T follicular helper cell (primary cell): ENCODE measurements at places on chromosomes 12 and 14.

GRCh38 chr12:103640831-103641230 is 53.8 kb downstream of the STAB2 start:
- no peak for DNase-seq

GRCh38 chr14:63361790-63362189 is 43.1 kb upstream of the GPHB5 start:
- no peak for DNase-seq

DNA sequence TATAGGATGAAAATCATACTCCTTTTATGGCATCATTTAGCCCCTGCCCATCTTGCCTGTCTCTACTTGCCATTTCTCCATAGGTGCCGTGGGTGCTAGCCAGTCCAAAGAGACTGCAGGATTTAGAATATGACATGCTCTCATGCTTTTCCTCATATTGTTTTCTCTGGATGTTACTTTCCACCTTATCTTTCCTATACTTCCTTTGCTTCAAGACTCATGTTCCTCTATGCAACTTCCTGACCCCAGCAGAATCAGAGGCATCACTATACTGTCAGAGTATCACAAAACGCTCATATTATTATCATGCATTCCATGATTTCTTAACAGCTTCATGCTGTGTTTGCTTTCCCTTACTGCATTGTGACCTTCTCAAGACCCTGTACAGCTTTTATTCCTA is 220.8 kb upstream of the ABCD2 start:
- DNase-seq = no peak

DNA sequence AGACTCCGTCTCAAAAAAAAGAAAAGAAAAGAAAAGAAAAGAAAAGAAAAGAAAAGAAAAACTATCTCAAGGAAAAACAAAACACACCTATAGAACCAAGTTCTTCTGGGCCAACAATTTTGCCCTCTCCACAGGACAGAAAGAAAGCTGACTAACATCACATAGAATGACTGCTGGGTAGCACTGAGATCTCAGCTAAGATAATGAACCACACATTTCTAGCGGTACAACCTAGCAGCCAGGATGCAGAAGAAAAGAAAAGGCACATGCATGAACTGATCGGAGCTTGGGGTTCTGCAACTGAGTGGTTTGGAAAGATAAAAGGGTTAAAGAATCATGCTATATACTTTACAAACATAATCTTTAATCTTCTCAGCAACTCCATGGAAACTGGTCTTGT is 19.5 kb downstream of the TMED10 start:
- no peak for DNase-seq
